Substantia nigra (tissue), 51 donors: ENCODE measurements at places on chromosomes 1 and 21.

DNA sequence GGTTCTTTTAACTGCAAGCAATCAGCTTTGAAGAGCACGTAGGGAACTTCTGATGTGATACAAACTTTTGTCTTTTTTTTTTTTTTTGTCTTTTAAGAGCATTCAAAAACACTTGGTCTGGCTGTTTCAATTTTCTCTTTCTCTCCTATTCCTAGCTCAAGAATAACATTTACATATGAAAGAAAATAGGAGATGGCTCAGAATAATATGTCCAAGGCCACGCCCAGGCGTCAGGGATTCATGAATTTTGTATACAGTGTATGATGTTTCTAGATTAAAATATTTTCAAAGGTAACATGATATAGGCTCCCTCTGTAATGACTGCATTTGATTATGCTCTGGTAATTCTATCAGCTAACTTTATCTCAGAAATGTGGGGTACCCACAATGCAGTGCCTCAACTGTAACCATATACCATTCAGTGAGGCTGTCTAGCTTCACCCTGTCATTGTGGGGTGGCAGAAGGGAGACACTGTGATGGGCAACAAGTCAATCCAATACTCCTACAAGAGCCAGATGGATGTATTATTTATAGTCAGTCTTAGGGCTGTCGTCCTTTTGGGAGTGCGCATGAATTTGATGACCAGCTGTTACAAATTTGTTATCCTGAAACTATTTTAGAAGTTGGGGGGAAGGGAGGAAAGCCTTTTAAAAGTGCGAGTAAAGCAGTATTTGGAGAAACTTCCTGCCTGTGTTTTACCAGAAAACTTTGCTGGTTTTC is 1.5 kb upstream of the AKNAD1 start:
- DNase-seq, result no peak

- DNase-seq, result no peak
These were observed 84.8 kb upstream of the ZNF648 start for GRCh38 chr1:182146286-182146685.

DNA sequence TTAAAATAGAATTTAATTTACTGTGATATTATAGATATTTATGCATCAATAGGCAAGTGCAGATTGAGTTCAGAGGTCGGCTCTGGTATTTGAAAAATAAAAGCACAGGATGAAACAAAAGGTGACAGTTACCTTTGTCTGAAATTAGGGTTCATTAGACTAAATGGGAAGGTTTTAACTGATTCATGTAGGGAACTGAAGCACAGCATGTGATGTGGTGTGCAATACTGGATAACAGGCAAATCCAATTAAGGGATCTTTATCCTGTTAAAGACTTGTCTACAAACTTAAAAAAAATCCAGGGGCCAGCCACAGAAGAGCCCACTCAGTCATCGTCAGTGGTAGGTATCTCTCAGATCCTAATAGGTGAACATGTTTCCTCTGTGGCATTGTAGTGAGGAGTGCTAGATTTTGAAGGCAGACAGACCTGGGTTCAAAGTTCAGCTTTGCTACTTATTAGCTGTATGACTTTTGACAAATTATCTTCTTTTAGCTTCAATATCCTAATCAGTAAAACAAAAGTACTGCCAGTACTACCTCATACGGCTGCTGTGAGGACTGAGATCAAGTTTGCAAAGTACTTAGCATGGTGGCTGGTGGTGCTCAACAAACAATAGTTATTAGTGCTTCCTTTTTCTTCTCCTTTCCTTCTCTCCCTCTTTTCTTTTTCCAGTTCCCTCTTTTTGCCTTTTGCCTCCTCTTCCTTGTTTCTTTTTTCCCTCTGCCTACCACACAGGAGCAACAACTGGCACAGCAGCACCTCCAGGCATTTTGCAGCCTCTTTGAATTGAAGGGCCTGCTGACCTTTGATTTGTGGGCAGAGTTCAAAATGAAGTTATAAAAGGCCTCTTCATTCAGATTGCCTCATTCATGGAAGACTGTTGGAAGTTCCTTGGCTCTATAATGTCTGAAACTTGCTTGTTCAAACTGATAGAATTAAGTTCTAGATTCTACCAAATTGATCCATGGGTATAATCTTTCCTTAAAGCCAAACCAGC is 44.9 kb upstream of the FOXD3 start:
- no peak for DNase-seq

- no peak for DNase-seq
These were observed 3.8 kb upstream of the EPB41 start for GRCh38 chr1:28910379-28911115.

DNA sequence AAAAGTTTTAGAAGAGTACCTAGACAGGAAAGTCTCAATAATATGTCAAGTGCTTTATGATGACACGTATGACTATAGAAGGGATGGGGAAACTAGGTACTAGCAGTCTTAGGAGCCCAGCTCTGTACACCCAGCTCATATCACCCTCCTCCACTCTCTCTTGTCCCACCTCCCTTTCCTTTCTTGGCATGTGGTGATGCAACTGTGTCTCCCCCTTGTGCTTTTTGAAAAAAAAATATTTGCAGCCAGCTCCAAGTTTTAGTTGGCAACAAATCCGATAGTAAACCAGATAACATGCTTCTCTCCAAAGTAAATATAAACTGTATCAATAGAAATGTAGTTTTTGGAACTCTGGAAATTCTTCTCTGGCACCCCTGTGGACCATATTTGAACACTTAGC is 280.7 kb downstream of the PDE4B start:
- DNase-seq, result no peak

- DNase-seq, result no peak
These were observed 40.6 kb downstream of the DRAM2 start for GRCh38 chr1:111099289-111099688.
